Testis (tissue), 5 donors: ENCODE measurements at places on chromosomes 4 and X. TPM values are rescaled to one million over a fixed set of nuclear protein-coding genes. Genes with fewer than 3 reads are reported as not detected.

DNA sequence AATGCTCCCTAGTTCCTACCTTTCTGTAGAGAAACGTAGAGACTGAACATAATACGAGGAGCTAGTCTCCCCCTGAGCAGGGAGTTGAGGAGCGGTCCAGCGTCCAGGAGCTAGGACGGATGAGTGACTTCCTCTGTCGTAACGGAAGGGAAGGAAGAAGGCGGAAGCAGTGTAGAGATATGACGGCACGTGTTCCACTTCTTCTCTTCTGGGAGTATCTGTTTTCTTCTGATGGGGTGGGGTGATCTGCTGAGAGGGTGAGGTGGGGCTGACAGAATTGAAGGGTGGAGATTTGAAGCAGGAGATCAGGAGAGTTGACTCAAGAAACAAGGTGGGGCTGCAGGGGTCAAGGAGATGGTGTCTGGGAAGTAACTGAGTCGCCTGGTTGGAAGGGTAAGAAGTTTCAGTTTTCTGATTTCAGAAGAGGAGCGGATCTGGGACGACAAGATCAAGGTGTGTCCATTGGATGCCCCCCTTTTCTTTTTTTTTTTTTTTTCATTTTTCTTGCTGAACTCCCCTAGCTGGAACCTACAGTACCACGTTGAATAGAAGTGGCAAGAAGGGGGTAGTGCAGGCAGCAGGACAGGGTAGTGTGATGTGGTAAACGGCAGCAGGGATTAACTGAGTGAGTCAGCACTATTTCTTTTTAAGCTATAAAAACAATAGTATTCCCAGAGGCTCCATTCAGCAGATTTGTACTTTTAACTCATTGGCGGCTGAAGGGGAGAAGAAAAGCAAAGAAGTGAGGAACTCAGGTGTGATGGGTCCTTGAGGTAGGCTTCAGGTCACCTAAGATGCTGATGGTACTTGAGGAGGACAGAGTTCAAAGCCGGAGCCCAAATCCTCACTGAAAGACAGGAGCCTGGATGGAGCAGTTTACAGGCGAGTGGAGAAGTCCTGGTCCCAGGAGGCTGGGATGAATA lies 50.8 kb upstream of the SETD7 start:
- no peaks in the 10 kb centered on the region for H3K27me3 ChIP-seq
- peak overlapping the region; percentile 57 for H3K27ac ChIP-seq
- peaks cover 14% of the 10 kb centered on the region for H3K4me1 ChIP-seq
- no peaks in the 10 kb centered on the region for H3K36me3 ChIP-seq

DNA sequence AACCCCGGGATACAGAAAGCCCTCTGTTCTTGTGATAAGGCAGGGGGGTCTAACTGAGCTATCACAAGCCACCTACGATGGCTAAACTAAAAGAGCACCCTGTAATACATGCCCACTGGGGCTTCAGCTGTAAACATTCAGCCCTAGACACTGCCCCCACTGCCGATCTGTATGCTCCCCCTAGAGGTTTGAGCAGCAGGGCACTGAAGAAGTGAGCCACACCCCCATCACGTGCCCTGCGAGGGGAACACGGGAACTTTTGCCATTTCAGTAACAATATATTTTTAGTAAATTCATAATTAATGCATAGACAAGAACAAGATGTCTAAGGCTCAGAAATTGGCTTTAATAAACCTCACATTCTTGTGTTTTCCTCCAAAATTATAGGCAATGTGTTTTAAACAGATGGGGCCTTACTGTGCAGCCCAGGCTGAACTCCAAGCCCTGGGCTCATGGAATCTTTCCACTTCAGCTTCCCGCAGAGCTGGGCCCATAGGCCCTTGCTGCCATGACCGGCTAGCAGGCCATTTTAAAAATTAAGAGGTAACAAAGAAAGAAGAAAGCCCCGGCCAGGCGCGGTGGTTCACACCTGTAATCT lies 235.3 kb upstream of the SFRP2 start:
- H3K27me3 ChIP-seq, result no peaks in the 10 kb centered on the region
- no peak for DNase-seq
- H3K4me3 ChIP-seq, result no peak overlapping the region
- no peak overlapping the region for H3K27ac ChIP-seq

DNA sequence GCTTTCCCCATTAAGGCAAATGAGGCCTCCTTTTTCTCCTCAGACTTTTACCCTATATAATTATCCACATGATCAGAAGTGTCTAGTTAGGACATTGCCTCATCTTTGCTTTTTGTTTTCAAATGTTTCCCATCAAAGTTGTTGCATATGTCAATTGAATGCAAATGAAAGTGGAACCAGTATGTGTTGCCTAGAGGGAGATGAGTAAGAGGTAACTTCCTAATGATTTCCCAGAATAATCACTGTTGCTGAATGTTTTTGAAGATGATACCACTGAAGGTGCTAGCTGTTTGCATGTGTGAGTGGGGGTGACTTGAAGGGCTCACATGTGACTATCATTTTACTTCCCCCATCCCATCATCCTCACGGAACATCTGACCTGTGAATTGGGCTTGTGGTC lies 33.9 kb downstream of the PAK3 start:
- H3K4me3 ChIP-seq, result no peak overlapping the region
- H3K27ac ChIP-seq, result no peak overlapping the region
- H3K4me1 ChIP-seq, result no peaks in the 10 kb centered on the region
- H3K36me3 ChIP-seq, result no peaks in the 10 kb centered on the region
- H3K27me3 ChIP-seq, result no peaks in the 10 kb centered on the region

DNA sequence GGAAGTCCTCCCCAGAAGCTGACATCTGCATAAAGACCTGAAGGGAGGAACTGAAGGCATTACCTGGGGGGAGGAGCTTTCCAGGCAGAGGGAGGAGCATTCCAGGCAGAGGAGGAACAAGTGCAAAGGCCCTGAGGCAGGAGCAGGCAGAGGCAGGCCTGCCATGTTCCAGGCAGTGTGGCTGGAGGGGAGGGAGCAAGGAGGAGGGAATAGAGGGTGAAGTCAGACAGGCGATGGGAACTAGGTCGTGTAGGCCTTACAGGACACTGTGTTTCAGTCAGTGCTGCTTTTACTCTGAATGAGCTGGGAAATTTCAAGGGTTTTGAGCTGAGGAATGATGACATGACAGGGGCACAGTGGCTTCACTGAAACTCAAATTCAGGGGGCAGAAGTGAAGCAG lies 292.7 kb downstream of the BCOR start:
- DNase-seq, result no peak
- H3K27me3 ChIP-seq, result no peaks in the 10 kb centered on the region
- H3K36me3 ChIP-seq, result no peaks in the 10 kb centered on the region

The OCIAD2 gene
- polyA plus RNA-seq, result 26.5 TPM

The CSN1S1 gene
- 0.45 TPM for polyA plus RNA-seq
